ENCODE measurements at places on chromosomes 4 and X. TPM values are rescaled to one million over a fixed set of nuclear protein-coding genes. Genes with fewer than 3 reads are reported as not detected.

DNA sequence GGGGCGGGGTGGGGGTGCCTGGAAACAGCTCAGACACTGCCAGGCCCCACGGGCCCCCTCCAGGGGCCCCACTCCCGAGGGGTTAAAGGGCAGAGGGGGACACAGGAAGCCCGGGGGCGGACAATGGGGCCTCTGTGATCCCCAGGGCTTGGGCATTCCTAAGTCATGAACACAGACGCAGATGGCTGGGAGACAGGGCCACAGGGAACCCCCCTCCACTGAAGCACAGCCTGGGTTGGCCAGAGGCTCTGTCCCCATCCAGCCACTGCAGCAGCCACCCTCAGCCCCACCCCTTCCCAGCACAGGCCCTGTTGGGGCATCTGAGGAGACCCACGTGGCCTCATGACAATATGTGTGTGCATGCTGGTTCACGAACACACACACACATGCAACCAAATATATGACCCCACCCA is 3.9 kb downstream of the L1CAM start:
- DNase-seq: no peak

DNA sequence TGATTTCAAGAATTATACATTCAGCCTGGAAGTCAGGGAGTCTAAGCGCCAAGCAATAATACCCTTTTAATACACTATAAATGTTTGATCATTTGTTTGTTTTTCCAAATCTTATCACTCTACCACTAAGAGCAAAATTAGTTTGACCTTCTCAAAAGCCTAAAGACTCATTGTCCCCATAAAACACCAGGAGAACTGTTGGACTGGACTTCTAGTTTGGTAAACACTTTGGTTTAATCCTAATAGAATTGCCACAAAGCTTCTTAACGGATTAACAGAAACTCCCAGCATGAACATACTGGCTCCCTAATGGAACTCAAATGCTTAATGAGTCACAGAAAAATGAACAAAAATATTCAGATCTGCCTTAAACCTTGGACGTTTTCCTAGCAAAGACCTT is 34.9 kb downstream of the SYTL5 start:
- DNase-seq: no peak

DNA sequence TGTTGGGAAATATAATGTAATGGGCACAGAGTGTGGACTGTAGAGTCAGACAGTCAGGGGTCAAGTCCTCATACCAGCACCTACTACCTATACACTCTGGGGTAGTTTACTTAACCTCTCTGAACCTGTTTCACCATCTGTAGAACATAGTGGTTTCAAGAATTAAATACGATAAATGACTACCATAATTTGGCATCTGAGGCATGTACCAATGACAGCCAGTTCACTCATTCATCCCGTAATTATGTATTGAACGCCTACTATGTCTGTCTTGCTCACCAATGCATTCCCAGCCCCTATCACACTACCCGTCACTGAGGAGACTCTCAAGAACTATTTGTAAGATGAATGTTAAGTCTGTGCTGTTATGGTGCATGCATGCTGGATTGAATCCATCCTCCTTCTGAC is 2.0 kb upstream of the FGB start:
- DNase-seq: no peak

GRCh38 chr4:17098401-17098800 is 200.0 kb upstream of the LDB2 start:
- DNase-seq: no peak

- no peak for DNase-seq
Observed at GRCh38 chr4:129672941-129673340, 577.0 kb downstream of the C4orf33 start.

GRCh38 chr4:122480655-122481487 is 24.3 kb upstream of the IL2 start:
- no peak for DNase-seq

- no peak for DNase-seq
Observed at GRCh38 chr4:71833232-71833900, 49.5 kb upstream of the GC start.

GRCh38 chrX:75273483-75273882 is 402 bp upstream of the UPRT start:
- no peak for DNase-seq

DNA sequence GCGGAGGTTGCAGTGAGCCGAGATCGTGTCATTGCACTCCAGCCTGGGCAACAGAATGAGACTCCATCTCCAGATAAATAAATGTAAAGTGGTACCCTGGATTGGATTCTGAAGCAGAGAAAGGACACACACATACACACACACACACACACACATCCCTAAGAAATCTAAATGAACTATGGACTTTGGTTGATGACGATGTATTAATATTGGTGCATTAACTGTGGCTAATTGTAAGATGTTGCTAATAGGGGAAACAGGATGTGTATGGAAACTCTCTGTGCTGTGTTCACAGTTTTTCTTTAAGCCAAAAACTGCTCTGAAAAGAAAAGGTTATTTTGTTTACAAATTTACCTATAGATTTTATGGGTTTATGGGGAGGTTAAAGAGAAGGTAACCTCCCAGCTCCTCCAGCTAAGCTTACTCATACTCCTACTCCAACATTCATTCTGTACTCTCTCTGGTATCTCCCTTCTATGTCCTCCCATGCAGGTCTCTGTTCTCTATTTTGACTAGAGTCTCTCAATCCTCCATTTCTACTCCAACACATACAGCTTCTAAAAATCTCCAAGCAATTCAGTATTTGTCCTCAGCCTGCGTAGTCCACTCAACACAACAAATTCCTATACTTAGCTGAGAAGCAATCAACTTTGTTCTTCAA is 46.5 kb upstream of the RELL1 start:
- DNase-seq: no peak

- no peak for DNase-seq
Observed at GRCh38 chrX:56313308-56313707, 81.2 kb downstream of the KLF8 start.

GRCh38 chr4:80077639-80078038 is 4.6 kb upstream of the ANTXR2 start:
- no peak for DNase-seq

GRCh38 chr4:67776746-67777145 is 22.6 kb upstream of the GNRHR start:
- DNase-seq: no peak

- no peak for DNase-seq
Observed at GRCh38 chrX:39156051-39156450, 354.8 kb downstream of the MID1IP1 start.

- DNase-seq: no peak
Observed at GRCh38 chr4:125235971-125236370, 78.8 kb upstream of the FAT4 start.

DNA sequence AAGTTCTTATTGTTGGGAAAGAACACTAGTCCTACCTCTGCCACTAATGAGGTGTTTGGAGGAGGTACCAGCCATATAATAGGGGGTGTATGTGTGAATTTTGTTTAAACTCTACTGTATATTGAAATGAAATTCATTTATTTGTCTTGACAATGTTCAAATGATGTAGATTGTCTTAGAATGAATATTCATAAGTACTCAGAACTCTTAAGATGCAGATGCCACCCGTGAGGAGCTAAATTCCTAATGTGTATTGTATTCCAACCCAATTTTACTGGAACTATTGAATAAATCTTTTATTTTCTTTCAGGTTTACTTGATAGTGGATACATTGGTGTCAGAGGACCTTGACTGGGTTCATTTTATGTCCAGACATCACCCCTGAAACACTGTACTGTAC is 63.9 kb upstream of the RAB33B start:
- no peak for DNase-seq

The KLHL34 gene
- 0.35 TPM for total RNA-seq

The PRDM8 gene
- 45.8 TPM for total RNA-seq

The TLR8 gene
- 0.52 TPM for total RNA-seq

The PCDH7 gene
- total RNA-seq: 76.5 TPM

The STK32B gene
- 3.4 TPM for total RNA-seq

The TKTL2 gene
- total RNA-seq: 0.19 TPM

The MAGEB17 gene
- not detected for total RNA-seq

The COL4A6 gene
- total RNA-seq: 1.3 TPM

The RWDD4 gene
- 11.4 TPM for total RNA-seq

The SPANXA1 gene
- total RNA-seq: not detected

The APLN gene
- 15.1 TPM for total RNA-seq

The CENPC gene
- 39.0 TPM for total RNA-seq

The TCEAL2 gene
- total RNA-seq: 131 TPM

The TRIM75 gene
- not detected for total RNA-seq

Measured in dorsolateral prefrontal cortex (tissue), 122 donors.